ENCODE measurements at places on chromosomes 11 and 22.

GRCh38 chr22:46061501-46062231 lies 84.7 kb upstream of the WNT7B start:
- no peak for DNase-seq

- no peak for DNase-seq
These were observed 4.3 kb downstream of the SSTR3 start for GRCh38 chr22:37207981-37208380.

- no peak for DNase-seq
These were observed 812 bp upstream of the SMTN start for GRCh38 chr22:31080164-31080847.

GRCh38 chr11:85595285-85595884 lies 31.8 kb downstream of the DLG2 start:
- peak; percentile 68 for DNase-seq

DNA sequence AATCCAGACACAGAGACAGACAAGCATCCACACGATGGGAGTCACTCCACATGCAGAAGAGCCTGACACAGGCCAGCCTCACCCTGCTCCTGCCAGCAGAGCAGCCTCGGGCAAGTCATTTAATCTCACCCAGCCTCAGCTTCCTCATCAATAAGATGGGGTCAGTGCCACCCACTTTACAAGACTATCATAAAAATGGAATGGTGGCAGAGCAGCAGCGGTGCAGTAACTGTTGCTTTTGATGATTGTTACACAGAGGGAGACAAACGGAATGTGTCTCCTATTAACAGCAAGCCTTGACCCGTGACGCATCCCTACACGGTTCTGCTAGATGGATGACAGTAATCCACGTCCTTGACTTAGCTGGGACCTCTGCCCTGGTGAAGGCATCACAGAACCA lies 26.0 kb upstream of the ARFGAP3 start:
- no peak for DNase-seq

DNA sequence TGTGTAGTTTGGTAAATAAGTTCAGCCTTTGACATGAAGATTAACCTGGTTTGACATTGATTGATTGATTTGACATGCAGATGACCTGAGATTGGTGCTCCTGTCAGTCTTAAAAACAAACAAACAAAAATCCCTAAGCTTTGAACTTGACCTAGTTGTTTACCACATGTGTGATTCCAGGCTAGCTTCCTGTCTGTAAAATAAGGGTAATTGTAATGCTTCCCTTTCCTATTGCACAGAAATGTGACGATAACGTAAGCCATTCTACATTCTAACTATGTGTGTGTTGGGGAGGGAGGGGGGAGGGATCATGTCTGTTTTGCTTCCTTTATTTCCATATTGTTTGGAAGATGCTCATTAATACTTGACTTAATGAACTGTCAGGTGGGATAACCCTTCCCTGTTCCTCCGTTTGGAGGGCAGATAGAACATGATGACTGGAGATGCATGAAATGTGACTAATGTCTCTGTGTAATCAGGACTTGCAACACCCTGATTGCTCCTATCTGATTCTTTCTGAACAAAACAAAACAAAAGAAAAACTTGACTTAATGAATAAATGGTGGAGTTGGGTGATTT lies 106.1 kb upstream of the CLMP start:
- DNase-seq = peak; percentile 49

- peak; percentile 42 for DNase-seq
These were observed 28.0 kb upstream of the CABP7 start for GRCh38 chr22:29691636-29692326.

DNA sequence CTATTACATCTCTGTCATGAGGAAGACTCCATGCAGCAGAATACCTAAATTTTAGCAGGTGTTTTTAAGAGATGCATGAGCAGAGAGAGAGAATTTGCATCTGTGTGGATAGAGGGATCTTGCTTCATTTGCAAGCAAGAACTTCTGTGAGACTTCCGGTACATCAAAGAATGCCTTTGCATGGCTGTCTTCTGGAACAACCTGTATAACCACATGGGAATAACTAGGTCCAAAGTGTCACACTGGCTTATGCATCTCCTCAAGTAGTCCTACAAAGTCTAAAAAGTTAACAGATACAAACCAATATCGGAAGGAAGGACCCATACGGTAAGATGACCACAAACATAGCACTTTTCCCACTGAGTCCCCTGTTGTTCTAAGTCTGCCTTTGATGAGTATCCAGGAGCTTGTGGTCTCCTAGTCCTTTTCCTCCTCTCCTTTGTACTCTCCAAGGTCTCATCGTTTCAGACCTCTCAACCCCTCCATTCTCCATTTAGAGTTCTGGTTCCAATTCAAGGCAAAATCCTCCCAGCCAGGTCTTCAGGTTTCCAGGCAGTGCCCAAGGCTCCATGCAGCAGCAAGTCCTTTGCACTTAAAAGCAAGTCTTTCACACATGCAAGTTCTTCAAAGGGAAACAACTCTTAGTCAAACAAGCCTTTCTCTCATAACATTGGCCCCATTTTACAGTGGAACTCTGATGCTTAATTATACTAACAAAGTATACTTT lies 581.7 kb upstream of the ARHGAP42 start:
- no peak for DNase-seq

- DNase-seq = no peak
These were observed 8.3 kb downstream of the TBC1D22A start for GRCh38 chr22:46770726-46771125.

- DNase-seq = no peak
These were observed 49.3 kb upstream of the CD44 start for GRCh38 chr11:35089666-35090065.

DNA sequence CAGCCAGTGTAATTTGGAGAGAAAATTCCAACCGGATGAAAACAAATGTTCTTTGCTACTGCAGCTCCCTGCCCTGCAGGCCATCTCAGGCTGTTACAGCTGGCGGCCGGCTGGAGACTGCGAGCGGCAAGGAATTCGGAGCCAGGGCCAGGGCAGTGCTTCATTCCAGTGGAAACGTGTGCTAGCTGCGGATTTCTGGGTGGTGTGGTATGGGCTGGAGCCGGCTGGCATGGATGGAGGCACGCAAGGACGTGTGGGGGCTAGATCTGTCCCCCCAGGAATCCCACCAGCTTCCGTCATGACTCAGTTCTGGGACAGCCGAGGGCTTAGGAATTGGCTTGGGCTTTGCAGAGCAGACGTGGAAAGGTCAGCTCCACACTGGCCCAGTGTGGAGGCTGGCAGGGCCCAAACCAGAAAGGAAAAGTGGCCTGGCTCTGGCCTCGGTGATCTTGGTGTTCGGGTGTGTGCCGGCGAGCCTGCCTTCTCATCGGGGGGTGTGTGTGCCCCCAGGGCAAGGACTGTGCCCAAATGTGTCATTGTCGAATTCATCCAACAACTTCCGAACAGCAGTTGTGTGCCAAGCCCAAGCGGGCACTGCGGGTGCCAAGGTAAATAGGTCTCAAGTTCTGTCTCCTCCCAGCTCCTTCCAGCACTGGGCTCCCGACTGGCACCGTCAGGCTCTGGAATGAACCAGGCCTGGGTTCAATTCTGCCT lies 48.1 kb upstream of the SHISAL1 start:
- DNase-seq = peak; percentile 23

DNA sequence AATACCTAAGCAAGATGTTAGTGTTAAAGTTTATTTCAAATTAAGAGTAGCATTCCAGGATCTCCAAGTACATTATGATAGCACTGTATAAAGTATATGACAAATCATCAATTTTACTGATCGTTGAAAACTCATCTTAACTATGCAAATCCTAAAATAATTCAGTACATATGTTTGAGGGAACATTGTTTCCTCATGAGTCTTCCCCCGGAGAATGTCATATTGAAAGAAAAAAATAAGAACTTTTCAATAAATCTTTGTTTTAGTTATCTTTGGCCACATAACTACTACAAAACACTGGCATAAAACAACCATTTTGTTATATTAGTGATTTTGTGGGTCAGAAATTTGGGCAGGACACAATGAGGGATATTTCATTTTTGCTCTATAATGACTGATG lies 135.4 kb downstream of the METTL15 start:
- DNase-seq = no peak

DNA sequence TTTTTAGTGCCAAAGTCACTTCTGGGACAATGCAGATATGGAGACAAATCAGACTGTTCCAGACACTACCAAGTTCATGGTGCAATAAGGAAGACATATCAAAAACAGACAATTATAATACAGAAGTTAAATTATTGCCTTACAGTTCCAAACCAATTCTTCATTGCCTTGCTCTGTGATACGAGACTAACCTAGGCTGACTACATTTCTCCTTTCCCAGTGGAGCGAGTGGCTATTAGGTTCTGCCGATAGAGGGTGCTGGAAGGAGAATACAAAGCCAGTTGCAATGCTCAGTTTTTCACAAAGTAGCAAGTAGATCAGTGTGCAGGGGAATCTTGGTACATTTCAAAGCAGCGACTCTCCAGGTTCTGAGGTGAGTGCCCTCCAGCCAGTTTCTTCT lies 67.8 kb downstream of the FAM168A start:
- no peak for DNase-seq

DNA sequence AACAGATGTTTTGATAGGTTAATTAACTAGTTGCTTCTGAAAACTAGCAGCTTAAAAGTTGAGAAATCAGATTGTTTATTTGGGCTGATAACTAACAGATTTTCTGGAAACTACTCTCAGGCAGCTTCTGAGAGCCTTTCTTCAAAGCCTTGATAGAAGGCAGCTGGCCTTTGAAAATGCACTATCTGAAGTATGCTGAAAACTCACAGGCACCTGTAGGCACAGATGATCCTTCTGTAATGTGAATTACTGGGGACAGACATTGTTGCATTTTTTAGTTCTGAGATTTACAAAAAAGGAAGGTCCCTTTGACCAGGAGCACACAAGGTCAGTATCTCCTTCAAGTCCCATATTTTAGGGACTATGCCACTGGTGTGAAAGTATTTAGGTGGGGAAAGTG lies 460.8 kb upstream of the CNTN5 start:
- no peak for DNase-seq

DNA sequence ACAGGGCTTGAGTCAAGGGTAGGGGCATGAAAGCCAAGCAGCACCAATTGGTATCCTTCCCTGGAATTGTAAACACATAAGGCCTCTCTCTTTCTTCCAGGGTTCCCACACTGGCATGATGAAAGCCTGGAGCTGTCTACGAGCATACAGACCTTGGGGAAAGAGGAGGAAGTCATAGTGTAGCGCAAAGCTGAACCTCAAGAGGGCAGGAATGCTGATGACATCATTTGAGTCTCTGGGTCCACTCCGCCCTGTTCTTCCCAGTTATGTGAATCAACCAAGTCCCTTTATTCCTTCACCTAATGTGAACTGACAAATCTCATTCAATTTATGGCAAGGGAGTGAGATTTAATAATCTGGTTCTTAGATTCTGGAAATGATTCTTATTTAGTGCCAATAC lies 266.4 kb upstream of the NCAM1 start:
- DNase-seq = no peak

DNA sequence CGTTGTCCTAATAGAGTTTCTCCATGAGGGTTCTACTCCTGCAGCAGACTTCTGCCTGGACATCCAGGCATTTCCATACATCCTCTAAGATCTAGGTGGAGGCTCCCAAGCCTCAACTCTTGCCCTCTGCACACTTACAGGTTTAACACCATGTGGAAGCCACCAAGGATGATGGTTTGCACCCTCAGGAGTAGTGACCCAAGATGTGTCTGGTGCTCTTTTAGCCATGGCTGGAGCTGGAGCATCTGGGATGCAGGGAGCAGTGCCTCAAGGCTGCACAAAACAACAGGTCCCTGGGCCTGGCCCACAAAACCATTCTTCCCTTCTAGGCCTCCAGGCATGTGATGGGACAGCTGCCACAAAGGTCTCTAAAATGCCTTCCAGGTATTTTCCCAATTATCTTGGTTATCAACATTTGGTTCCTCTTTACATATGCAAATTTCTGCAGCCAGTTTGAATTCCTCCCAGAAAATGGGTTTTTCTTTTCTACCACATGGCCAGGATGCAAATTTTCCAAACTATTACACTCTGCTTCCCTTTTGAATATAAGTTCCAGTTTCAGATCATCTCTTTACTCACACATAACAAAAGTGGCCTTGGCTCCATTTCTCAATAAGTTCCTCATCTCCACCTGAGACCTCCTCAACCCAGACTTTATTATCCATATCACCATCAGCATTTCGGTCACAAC lies 69.5 kb upstream of the GNAZ start:
- DNase-seq = no peak

- DNase-seq = peak; percentile 62
These were observed at the start of gene MDK for GRCh38 chr11:46381048-46381818. MDK (plus strand) TSS chr11:46381669; CDS start chr11:46382058, 389 bp downstream.

DNA sequence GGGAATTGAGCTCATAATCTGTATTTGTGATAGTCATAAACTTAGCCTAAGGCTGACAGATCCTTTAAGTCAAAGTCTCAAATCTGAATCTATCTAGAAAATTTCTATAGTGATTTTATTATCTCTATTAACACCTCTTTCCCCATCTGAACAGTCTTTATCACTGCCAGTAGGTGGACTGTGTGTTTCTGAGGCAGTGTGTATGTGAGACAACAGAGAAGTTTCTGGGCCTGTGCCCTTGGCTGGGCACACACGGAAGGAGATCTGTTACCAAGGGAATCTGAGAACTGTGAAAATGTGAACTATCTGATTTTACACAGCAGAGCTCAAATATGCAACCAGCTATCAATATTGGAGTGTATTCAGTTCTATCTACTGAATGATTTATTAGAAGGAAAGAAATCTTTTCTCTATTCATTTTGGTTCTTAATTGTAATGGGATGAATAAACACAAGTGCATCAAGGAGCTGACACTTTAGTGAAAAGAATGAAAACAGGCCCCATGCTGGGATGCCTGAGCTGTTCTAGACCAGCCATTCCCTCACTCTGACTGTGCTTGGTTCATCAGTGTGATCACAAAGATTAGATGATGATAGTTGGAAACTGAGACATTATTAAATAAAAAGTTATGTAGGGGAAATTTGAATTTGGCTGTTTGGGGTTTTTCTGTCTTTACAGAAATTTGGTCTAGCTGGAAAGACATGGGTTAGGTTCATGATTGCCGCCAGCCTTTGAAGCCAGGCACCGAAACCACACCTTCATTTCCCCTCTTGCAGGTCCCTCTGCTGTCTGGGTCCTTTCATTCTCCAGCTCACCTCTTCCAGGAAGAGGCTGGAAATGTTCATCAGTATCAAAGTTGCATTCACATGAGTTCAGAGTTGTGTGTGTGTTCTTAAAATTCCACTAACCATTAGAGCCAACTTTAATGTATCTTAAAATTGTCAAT lies 68.1 kb downstream of the LIF start:
- no peak for DNase-seq

GRCh38 chr11:95363708-95364107 lies 132.7 kb upstream of the SESN3 start:
- DNase-seq = no peak

- no peak for DNase-seq
These were observed 95.9 kb upstream of the FGF3 start for GRCh38 chr11:69915151-69915500.

DNA sequence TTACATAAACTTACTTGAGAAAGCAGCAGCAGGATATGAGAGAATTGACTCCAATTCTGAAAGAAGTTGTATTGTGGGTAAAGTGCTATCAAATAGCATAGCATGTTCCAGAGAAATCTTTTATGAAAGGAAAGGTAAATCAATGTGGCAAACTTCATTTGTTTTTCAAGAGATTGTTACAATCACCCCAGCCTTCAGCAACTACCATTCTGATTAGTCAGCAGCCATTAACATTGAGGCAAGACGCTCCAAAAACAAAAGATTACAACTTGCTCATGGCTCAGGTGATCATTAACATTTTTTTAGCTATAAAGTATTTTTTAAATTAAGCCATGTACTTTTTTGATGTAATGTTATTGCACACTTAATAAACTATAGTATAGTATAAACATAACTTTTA lies 357.2 kb downstream of the TMEM135 start:
- no peak for DNase-seq
